ENCODE measurements at places on chromosomes 4 and X.

DNA sequence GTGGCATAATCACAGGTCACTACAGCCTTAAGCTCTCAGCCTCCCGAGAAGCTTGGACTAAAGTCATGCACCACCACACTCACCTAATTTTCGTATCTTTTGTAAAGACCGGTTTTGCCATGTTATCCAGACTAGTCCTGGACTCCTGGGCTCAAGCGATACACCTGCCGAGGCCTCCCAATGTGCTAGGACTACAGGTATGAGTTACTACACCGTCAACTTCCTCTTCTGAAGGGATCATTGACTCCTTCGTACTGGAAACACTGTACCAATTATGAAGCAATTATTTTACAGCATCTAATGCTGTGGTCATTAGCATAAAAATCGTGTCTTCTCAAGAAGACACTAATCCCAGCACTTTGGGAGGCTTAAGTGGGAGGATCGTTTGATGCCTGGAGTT lies 35.2 kb downstream of the PDS5A start:
- no peak for DNase-seq

DNA sequence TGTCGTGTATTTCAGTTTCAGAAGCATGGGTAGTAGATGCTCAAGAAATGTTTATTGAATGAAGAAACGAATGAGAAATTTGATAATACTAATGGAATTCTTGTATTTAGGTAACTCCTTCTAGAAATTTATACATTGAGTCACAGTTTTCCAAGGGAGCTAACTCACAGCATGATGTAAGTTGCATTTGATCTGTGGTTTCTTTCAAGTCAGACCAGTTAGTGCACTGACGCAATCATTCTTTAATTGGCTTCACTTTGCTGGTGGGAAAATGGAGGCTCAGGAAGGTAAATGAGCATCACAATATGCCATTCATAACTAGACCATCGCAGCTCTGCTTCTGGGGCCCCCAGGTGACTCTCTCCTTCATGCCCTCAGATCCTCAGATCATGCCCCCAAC lies 17.3 kb upstream of the CWH43 start:
- no peak for DNase-seq

- DNase-seq = no peak
These were observed 168.6 kb downstream of the PTTG2 start for GRCh38 chr4:38128478-38129459.

- DNase-seq = no peak
These were observed 722.5 kb downstream of the FAT4 start for GRCh38 chr4:126037231-126037630.

DNA sequence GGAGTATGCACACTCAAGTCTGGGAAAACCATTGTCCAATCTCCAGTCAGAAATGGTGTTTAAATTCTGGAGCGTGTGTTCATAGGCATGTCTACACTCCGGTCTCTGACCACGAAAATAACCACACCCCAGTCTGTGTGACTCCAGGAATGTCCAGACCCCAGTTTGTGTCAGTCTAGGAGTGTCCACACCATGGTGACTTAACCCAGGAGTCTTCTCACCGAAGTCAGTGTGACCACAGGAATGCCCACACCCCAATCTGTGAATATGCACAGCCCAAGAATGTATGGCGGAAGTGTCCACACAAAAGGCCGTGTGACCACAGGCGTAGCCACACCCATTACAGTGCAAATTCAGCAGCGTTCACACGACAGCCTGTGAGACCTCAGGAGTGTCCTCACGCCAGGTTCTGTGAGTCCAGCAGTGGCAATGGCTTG lies 11.4 kb downstream of the FTSJ1 start:
- no peak for DNase-seq

DNA sequence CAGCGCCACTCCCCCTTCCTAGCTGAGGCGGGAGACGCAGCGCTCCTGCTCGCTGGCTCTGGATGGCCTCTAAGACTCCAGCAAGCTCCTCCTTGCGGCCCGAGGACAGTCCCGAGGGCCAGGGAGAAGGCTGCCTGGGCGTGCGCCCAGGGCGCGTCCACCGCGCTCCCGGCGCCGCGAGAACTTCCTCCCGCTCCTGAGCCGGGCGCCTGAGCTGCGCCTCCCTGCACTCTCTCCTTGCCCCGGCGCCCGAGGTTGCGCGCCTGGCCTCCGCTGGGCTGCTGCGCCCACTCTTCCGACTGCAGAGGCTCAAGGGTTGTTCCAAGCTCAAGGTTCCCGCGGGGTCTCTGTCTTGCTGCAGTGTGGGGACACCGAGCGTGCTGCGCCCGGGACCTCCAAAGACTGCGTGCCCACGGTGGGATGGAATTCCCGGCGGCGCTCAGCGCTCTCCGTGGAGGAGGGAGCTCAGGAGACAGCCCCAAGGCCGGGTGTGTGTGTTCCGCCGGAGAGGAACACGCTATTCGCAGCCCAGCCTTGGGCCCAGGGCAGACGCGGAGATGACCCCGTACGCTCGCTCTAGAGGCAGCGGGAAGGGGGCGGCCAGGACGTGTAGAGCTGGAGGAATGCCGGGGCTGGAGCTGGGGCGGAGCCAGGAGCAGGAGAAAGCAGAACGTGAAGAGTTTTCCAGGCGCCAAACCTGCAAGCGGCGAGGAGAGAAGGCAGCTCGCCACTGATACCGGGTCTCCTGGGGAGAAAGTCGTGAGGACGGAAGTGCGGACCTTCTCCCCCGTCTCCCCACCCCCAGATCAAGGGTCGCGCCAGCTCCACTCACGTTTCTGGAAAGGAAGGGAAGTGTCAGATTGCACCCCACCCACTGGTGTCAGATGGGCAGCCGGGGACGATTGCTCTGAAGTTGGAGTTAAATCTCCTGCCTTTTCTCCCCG lies at the start of gene ARHGAP6:
TSS of gene ARHGAP6 (minus strand) at position 753 of the 944 bp plus-strand sequence. CDS start 1,092 bp downstream, outside the sequence.
- no peak for DNase-seq

GRCh38 chr4:82691431-82691830 lies 107.2 kb downstream of the SCD5 start:
- DNase-seq = no peak

- no peak for DNase-seq
These were observed 210.4 kb downstream of the PTTG2 start for GRCh38 chr4:38170338-38171169.

- DNase-seq = no peak
These were observed 2332.4 kb downstream of the ARAP2 start for GRCh38 chr4:33911959-33912358.

GRCh38 chr4:78417603-78418002 lies 134.0 kb upstream of the ANXA3 start:
- no peak for DNase-seq

GRCh38 chrX:40155589-40156469 lies 58.1 kb upstream of the BCOR start:
- DNase-seq = no peak

- no peak for DNase-seq
These were observed 336.3 kb upstream of the BMP3 start for GRCh38 chr4:80694171-80694570.

DNA sequence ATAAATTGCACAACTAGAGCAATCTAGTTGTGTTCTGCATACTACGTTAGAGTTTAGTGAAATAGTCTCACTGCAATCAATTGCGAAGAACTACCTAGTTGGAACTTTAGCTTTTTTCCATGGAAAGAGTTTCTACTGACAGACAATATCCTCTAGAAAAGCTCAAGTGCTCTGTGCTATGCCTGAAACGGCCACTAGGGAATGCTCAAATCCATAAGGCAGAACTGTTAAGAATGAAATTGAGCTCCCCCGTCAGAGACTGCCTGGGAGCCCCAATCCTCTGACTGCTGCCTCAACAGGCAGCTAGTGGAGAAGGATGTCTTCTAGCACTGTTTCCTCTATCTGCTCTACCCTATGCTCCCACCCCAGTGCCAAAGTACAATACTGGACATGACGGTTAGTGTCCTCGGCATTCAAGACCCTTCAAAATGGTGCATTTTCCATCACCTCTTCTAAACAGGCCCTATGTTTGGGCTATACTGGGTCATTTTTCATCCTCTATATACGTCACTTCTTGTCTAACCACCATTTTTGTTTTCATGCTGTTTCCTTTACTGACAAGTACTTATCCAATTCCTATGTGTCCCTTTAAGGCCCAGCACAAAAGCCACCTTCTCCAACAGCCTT lies 35.3 kb downstream of the FRMD7 start:
- peak; percentile 35 for DNase-seq

DNA sequence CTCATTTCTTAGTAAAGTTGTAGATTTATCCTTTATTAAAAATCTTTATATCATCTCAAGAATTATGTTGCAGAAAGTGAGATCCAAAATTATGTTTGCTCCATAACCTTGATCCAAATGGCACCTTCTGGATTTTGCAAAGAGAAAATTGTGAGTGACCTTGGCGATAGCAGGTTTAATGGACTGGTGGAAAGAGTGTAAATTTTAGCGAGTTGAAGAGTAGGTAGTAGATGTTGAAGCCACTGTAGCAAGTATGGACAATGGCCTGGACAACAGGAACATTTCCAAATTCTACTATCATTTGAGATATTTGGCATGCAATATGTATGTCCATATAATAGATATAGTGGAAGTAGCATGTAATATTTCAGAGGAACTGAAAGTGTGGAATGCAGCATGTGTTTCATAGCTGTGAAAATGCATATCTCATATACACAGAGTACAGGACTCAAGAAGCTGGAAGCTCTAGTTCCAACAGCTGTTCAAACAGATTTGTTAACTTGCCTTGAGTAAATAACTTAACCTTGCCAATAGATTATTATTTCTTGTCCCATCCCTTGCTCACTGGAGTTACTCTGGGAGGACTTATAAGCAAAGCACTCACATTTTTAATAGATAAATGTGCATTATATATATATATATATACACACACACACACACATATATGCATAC lies 152.5 kb upstream of the TLL1 start:
- no peak for DNase-seq

DNA sequence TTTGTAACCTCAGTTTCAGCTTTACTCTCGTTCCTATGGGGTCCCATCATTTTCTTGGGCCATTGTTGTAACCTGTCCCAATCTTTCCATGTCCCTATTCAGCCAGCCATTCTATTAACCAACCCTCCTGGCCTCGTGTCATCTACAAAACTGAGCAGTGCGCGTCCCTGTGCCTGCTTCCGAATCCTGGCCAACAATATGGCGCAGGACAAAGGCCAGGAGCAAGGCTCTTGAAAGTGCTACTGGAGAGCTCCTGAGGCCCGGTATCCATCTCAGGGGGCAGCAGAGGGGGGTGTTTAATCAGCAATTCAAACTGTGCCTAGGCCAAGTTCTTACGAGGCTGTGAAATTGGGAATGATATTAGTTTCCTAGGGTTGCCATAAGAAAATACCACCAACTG lies 41.2 kb upstream of the APLN start:
- DNase-seq = no peak

DNA sequence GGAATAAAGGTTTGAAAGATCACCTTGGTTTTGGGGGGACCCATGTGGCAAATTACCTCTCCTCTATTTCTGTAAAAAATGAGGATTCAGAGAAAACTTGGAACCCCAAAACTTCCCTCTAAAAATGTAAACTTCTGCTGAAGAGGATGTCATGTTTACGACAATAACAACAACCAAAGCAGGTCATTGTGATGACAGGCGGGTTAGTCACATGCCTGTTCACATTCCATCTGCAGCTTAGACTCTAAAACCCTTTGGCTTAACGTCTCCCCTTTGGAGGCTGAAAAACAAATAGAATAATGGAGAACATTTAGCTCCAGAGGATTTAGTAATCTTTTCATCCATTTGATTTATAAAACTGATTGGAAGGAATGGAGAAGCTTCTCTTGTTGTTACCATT lies 75.0 kb upstream of the FAM9C start:
- no peak for DNase-seq
